ENCODE measurements at places on chromosomes 1 and 21.

GRCh38 chr1:56803561-56804156 is 15.5 kb downstream of the FYB2 start:
- peak; percentile 28 for DNase-seq

GRCh38 chr1:206909883-206910318 is 11.8 kb downstream of the FCMR start:
- DNase-seq: no peak

GRCh38 chr21:21332492-21332891 is 334.3 kb downstream of the NCAM2 start:
- no peak for DNase-seq

GRCh38 chr1:30728832-30729638 is 5.7 kb upstream of the MATN1 start:
- DNase-seq: no peak

- no peak for DNase-seq
Observed at GRCh38 chr1:223695941-223696340, 16.4 kb upstream of the CAPN2 start.

- no peak for DNase-seq
Observed at GRCh38 chr1:182670032-182670749, 14.2 kb downstream of the RGS8 start.

- no peak for DNase-seq
Observed at GRCh38 chr1:51570063-51570710, 46.7 kb upstream of the OSBPL9 start.

- no peak for DNase-seq
Observed at GRCh38 chr1:59243550-59243949, 53.3 kb upstream of the FGGY start.

- no peak for DNase-seq
Observed at GRCh38 chr1:76109901-76110560, 35.5 kb downstream of the ST6GALNAC3 start.

DNA sequence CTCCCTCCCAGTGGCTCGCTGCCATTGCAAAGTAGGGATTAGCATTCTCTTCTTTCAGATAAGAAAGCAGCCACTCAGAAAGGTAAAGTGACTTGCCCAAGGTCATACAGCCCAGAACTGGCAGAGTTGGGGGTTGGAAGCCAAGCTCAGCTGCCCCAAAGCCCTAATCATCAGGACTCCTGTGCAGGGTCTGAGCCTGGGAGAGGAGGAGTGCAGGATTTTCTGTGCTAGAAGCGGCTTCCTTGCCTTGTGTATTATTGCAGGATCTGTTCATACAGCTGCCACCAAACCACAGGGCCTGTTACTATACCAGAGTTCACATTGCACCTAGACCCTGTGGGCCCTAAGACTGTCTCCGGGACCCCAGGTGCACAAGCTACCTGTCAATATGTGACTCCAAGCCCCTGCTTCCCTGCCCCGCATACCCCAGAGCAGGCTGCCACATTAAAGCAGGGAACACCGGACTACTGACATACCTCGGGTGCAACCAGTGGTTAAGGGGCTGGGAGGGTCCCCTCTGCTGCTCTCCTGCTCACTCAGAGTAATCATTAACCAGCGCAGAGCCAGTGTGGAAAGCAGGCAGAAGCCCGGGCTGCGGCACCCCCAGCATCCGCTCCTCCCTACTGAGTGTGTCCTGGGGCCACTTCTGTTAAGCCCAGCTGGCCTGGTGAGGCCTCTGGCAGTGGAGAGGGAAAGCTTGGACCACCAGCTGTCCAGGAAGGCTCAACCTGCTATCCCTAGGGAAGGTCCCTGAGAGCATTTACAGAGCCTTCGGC is 15.8 kb downstream of the HSPG2 start:
- no peak for DNase-seq

GRCh38 chr1:158810311-158810710 is 20.8 kb upstream of the MNDA start:
- no peak for DNase-seq

DNA sequence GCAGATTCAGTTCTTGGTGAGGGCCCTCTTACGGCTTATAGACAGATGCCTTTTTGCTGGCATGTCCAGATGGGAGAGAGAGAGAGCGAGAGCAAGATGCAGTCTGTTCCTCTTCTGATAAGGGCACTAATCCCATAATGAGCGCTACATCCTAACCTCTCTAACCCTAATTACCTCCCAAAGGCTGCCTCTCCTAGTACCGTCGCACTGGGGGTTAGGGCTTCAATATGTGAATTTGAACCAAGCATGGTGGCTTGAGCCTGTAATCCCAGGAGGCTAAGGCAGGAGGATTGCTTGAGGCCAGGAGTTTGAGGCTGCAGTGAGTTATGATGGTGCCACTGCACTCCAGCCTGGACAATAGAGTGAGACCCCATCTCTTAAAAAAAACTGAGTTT is 10.5 kb upstream of the SDE2 start:
- DNase-seq: no peak

DNA sequence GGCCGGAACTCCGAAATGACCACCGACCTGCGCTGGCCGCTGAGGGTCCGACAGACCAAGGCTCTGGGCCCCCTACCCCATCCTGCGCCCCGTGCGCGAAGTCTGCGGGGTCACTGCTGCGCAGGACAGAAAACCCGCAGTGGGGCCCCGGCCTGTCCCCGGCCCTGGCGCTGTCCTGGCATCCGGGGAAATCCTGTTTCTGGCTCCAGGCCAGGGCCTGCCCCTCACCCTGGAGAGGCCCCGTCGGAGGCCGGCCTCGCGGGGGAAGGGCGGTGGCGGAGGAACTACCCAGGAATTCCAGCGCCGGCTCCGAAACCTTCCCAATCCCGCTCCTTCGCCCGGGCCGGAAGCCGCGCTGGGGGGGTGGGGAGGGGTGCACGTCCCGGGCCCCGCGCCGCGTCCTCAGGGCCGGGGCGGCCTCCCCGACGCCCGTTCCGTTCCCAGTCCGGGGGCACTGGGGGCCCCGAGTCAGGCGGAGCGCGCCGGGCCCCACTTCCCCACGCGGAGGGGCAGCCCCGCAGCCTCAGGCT is 77.0 kb downstream of the MORN1 start:
- DNase-seq: peak; percentile 80

- peak; percentile 74 for DNase-seq
Observed at GRCh38 chr1:39086386-39086785, 60.2 kb downstream of the NDUFS5 start.

GRCh38 chr1:220642285-220642684 is 47.9 kb upstream of the C1orf115 start:
- DNase-seq: no peak

DNA sequence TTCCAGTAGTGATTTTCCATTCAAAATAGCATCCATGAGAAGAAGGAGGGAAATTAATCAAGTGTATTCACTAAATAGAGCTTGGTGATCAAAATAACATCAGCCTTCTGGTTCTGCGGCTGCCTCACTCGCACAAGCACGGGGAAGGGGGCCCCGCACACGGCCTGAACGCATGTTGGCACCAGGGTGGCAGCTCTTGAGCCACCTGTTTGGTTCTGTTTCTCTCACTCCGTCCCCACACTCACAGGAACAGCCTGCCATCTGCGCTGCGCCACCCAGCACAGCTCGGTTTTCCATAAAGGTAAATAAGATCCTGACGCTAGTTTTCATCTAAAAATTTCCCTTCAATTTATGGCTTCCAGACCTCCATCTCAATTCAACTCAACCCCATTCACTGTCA is 49.4 kb downstream of the TIAM1 start:
- DNase-seq: no peak

DNA sequence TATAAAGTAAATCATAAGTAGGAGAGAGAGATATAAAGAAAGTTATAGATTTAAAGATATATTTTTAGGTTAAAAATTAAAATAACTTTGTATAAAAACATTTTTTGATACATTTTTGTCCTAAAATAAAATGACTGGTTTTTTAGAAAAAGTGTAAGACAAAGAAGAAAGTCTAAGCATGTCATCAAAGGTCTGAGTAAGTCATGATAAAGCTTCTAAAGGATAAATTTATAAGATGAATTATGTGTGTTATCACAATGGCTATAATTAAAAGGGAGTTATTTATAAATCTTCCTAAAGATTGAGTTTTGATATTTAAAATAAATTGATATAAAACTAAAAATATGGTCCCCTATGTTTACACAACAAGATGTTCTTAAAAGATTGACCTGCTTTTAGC is 370.9 kb downstream of the PTPRU start:
- DNase-seq: no peak

DNA sequence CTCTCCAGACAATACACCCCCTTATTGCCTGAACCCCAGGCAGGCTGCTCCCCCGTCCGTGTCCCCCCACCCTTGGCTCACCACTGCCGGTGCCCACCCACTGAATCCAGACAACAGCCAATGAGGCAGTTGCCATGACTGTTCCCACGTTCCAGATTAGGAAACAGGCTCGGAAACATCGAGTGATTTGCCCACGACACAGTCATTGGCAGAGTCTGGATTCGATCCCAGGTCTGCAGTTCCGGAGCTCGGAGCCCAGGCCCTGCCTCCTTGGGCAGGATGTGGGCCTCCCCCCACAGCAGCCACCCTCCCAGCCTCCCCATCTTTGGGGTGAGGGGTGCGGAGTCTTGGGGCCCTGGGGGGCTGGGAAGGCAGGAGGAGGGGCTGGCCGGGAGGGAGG is 20.3 kb upstream of the CLSTN1 start:
- DNase-seq: no peak

GRCh38 chr1:21340230-21340945 is 50.1 kb upstream of the ECE1 start:
- no peak for DNase-seq

- DNase-seq: no peak
Observed at GRCh38 chr1:16020325-16020724, 1.5 kb upstream of the CLCNKA start.

GRCh38 chr1:165162671-165163241 is 193.8 kb downstream of the LMX1A start:
- DNase-seq: peak; percentile 18

DNA sequence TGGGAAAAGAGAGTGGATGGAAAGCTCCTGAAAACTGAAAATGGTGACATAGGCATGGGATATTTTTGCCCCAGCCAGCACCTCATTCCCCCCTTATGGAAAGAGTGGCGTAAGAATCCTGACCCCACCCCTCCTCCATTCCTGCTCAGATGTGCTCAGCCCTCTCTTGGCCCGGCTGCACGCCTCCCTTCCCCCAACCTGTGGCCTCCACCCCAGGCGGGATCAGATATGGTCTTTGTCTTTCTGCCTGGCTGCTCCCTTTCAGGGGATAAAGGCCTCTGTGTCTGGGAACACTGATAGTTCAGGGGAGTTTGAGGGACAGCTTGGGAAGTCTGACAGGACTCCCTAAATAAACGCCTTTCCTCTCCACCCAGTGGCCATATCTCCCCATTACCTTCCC is 49.8 kb downstream of the KIRREL1 start:
- no peak for DNase-seq

- DNase-seq: no peak
Observed at GRCh38 chr1:204130178-204130577, 21.7 kb downstream of the ETNK2 start.

GRCh38 chr1:182925661-182926060 is 27.3 kb downstream of the SHCBP1L start:
- no peak for DNase-seq

DNA sequence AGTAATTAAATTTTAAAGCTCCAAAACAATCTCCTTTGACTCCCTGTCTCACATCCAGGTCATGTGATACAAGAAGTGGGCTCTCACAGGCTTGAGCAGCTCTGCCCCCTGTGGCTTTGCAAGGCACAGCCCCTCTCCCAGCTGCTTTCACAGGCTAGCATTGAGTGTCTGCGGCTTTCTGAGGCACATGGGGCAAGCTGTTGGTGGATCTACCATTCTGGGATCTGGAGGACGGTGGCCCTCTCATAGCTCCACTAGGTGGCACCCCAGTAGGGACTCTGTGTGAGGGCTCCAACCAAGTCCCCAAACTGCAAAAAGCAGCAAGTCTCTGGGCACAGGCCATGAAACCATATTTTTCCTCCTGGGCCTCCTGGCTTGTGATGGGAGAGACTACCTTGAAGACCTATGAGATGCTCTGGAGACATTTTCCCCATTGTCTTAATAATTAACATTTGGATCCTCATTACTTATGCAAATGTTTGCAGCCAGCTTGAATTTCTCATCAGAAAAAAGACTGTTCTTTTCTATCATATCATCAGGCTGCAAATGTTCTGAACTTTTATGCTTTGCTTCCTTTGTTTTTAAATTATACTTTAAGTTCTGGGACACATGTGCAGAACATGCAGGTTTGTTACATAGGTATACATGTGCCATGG is 554.1 kb upstream of the OLFM3 start:
- peak; percentile 1 for DNase-seq

GRCh38 chr21:39105836-39106235 is 77.4 kb downstream of the PSMG1 start:
- DNase-seq: no peak

GRCh38 chr21:28781602-28782276 is 210.9 kb downstream of the LTN1 start:
- DNase-seq: no peak

- DNase-seq: no peak
Observed at GRCh38 chr21:21897275-21897883, 899.2 kb downstream of the NCAM2 start.

DNA sequence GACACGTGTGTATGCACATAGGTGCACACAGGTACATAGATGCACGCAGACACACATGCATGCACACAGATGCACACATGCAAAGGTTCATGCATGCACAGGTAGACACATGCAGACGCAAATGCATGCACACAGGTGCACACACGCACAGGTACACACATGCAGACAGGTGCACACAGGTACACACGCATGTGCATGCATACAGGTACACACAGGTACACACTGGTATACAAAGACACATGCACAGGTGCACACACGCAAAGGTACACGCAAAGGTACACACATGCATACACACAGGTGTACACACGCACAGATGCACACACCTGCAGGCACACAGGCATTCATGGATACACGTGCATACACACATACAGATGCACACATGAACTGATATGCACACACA is 8.8 kb downstream of the NOC2L start:
- DNase-seq: no peak

DNA sequence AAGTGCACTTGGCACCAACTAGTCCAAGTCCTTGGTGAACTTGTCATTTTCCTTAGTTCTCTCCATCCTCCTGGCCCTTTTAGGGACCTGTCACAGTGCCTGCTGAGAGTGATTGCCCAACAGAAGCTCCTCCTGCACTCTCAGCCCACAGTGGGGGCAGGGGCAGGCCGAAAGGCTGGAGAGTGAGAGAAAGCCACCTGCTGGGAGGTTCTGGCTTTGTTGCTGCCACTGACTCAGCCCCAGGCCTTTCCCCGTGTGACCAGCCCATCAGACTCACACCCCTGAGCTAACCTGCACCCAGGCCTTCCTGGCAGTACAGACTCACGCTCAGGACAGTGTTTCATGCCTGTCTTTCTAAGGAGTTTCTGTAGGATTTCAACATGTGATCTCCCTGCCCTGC is 17.1 kb upstream of the PROK1 start:
- no peak for DNase-seq

DNA sequence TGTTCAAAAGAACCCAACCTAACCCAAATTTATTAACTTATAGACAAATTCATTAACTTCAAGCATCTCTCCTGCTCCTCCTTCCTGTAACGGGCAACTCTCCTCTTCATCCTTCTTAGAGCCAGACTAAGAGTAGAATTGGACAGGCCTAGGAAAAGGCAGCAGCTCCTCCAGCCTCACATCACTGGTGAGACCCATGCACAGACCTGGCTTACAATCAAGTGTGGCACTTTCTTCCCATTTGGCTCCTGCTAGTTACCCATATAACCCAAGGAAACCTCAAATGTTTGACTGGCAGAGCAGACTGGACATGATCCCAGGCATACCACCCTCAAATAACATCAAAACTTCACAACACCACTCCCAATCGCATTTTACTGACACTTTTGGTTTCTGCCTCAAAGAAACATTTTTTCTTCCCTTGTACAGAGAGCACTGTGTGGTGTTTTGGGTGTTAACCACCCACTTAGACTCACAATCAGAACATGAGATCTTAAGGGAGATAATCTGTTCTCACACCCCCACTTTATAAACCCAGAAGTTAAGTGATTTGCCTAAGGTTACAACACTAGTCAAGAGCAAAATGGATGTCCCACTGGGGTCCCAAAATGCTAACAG is 101.4 kb downstream of the SIPA1L2 start:
- DNase-seq: no peak
